ENCODE measurements at places on chromosomes 13 and 19.
A peak's percentile ranks its signal among the peaks of the same experiment; 100 is the strongest.

DNA sequence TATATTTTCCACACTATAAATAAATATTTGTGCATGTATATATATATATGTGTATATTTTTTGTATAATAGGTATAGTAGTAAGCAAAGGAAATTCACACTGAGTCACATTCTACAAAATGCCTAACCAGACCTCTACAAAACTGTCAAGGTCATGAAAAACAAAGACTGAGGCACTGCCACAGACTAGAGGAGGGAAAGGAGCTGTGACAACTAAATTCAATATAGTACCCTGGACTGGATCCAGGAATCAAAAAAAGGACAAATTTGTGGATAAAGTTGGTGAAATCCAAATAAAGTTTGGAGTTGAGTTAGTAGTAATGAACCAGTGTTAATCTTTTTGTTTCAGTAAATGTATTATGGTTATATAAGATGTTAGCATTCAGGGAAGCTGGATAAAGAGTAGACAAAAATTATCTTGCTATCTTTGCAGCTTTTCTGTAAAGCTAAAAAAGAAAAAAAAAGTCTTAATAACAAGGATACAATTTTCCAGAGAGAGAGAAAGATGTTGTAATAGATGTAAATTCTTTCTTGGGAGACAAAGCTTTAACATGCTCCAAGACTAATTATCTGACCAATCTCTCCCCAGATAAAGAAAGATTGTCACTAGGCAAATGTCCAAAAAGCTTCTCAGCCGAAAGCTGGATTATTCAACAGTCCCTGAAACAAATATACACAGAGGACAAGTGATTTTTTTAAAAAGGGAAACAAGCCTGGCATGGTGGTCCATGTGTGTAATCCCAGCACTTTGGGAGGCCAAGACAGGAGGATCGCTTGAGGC lies 19.1 kb downstream of the SYDE1 start:
- DNase-seq: no peak

- DNase-seq: no peak
Measured at GRCh38 chr13:112159575-112160547, 92.9 kb downstream of the SOX1 start.

DNA sequence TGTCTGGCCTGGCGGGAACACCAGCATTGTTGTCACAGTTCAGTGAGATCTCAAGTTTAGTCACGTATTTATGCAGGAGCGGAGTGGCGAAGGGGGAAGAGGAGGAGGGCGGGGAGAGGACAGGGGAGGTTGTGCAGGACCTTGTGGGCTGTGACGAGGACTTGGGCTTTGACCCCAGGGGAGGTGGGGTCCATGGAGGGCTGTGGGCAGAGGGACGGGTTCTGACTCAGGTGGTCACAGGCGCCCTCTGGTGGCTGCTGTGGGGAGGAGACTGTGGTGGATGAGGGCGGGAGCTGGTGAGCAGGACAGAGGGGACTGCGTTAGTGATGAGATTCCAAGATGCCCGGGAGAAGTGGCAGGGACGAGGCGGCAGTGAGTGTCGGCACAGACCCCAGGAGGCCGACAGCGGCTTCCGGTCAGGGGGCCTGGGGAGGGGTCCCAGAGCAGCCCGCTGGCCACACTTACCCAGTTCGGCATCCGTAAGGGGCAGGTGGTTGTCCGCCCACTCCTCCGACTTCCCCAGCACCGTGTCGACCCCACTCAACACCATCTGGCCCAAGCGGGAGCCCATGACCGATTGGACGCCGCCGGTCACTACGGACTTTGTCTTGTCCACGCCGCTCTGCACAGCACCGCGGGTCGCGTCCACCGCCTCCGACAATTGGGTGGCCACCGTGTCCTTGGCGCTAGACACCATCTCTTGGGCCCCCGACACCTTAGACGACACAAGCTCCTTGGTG lies 15.7 kb downstream of the PLIN3 start:
- DNase-seq: peak; percentile 61

DNA sequence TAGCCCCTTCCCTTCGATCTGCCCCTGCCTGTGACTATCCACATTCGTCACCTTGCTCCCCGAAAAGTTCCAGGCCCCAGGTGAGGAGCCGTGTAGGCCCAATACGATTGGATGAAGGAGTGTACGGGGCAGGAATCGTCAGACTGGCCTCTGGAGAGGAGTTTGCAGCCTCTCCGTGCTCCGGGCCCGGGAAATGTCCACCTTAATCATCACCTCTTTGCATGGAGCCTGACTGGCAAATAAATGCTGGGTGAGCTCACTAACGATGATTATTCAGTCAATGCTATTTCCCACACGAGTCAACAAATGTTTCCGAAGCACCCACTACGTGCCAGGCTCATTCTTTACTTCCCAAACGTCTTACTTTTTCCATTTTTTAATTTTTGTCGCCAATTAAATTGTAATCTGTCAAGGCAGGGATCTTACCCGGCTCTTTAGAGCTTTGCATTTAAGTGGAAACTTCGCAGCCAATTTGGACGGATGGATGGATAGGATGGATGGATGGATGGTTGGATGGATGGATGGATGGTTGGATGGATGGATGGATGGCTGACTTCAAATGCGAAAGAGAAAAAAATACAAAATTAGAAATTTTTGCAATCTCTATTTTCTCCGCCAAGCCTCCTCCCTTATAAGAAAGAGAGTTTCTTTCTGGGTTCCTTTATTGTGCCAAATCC lies 45.8 kb downstream of the TGDS start:
- DNase-seq: no peak

GRCh38 chr13:42140494-42140893 lies 92.0 kb downstream of the DGKH start:
- DNase-seq: no peak

DNA sequence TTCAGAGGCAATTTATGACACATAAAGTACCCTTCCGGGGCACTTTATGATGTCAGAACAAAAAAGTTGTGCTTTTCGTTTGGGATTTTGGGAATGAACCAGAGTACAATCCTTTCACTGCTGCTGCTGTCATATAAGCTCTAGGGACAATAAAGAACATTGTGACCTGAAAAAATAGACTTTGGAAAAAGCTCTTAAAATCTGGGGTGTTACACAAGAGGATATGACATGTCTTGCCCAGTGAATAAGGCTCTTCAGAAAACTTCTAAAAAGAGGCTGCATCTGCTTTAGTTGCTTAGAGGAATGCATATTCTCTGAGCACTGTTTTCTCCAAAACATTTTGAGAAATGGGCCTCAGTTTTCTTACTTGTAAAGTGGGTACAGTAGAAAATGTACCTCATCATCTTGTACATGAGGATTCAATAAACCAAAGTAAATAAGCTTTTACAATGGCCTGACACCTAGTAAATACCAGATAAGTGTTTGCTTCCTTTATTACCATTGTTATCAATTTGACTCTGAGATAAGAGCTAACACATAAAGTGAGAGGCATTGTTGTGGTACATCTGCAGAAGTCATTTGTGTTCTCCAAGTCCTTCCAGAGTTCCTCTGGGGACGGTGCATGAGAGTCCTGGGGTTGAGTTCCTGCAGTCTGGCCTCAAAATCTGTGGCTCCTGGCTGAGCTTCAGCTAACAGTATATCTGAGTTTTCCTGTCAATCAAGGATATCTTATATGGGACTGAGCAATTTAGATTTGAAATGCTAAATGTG lies 67.4 kb upstream of the EDNRB start:
- no peak for DNase-seq

- no peak for DNase-seq
Measured at GRCh38 chr13:37303606-37304005, 198.1 kb upstream of the CSNK1A1L start.

GRCh38 chr19:4385291-4386040 lies 14.9 kb downstream of the SH3GL1 start:
- no peak for DNase-seq

DNA sequence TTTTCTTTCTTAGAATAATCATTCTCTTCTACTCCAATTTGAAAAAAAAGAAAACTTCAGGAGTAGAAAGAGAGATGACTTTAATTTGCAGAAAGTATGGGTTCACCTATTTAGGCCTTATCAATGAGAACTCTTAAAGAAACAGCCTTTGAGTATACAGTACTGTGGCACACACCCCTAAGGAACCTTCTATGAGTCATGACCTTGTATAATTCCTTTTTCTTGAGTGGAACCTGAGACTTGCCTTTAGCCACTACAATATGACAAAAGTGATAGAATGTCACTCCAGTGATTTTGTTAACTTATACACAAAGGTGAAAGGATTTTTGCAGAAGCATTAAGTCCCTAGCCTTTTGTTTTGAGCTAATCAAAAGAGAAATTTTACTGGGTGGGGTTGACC lies 58.7 kb downstream of the ITGBL1 start:
- DNase-seq: no peak

- no peak for DNase-seq
Measured at GRCh38 chr19:45645068-45645630, 6.0 kb upstream of the EML2 start.
